ENCODE measurements at places on chromosomes 5 and 9. TPM values are rescaled to one million over a fixed set of nuclear protein-coding genes. Genes with fewer than 3 reads are reported as not detected.

DNA sequence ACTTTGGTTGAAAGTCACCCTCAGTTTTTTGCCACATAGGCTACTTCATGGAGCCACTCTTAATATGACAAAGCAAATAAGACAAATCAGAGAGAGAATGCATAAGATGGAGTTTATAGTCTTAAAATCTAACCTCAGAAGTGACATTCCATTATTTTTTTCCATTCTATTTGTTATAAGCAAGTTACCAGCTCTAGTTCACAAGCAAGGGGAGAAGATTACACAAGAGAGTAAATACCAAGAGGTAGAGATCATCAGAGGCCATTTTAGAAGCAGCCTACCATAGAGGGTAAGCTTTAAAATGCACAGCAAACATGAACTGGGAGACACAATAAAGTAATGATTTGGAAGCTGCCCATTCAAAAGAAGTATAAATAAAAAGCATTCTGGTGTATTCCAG is 651.3 kb upstream of the MEF2C start:
- DNase-seq: no peak

Gene MUSK
- 1.4 TPM for total RNA-seq

Gene POLK
- 27.5 TPM for total RNA-seq

- no peak for DNase-seq
Observed at GRCh38 chr9:116713271-116713670, 26.2 kb downstream of the TRIM32 start.

DNA sequence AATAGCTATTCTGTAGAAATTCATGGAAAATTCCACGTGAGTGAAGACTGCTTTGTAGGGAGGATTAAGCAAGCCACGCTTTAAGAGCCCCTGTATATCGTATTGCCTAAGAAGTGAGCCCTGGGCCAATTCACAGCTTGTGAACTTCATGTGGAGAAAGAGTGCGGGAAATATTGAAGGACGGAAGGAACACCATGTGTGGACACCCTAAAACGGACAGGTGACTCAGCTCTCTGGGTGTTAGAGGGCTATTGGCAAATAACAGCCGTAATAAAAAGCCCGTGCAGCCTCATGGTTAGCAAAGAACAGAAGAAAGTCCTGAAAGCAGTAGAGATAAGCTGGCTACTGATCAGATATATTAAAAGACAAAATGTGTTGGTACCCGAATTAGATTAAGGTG is 26.4 kb downstream of the ZNF366 start:
- DNase-seq: no peak

- no peak for DNase-seq
Observed at GRCh38 chr9:38294220-38294960, 98.1 kb upstream of the ALDH1B1 start.

Gene SRA1
- total RNA-seq: 20.4 TPM

- no peak for DNase-seq
Observed at GRCh38 chr9:93168581-93168980, 15.4 kb upstream of the WNK2 start.

DNA sequence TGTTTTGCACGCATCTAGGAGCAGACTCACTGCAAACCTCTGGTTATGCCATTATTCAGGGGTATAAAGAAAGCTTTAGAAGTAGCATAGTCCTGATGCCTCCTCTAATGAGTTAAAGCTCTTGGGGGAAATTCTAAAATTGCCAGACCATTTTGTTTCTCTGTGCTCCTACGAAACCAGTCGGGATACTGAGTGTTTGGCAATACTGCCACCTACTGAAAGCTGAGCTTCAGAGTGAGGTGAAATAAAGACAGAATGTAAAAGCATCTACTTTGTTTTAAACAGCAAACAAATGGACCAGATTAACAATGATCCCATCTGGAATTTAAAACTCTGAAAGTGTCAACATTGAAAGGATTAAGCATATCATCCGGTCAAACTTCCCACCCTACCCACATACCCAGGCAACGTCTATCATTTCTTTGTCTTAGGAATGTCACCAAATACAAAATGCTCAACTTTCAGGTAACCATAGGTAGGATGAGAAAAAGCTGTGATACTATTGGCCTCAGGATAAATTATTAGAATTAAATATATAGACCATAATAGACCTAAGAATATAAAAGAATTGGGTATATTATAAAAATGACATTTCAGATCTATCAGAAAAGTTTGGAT is 77.8 kb upstream of the SHISAL2B start:
- no peak for DNase-seq

- DNase-seq: no peak
Observed at GRCh38 chr9:2859776-2860379, 16.0 kb upstream of the PUM3 start.

DNA sequence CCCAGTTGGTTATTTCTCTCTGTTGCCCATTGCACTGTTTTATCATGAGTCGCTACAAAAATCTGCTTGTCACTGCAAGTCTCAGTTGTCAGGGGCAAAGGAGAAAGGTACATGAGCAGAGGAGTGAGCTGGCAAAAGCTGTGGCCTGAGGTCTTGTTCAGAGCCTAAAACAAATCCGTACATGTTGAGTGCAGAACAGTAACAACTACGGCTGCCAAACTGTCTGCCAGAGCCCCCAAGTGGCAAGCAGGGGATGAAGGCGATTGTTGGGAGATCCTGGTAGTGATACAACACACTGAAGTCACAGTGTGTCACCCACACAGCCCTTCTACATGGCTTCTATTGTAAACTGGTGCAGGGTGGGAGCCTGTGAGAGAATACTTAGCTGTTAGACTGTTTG is 50.9 kb downstream of the BRINP1 start:
- no peak for DNase-seq

GRCh38 chr5:93161661-93162654 is 419.1 kb downstream of the NR2F1-AS1 start:
- DNase-seq: no peak

Gene CLIC3
- 94.8 TPM for total RNA-seq

DNA sequence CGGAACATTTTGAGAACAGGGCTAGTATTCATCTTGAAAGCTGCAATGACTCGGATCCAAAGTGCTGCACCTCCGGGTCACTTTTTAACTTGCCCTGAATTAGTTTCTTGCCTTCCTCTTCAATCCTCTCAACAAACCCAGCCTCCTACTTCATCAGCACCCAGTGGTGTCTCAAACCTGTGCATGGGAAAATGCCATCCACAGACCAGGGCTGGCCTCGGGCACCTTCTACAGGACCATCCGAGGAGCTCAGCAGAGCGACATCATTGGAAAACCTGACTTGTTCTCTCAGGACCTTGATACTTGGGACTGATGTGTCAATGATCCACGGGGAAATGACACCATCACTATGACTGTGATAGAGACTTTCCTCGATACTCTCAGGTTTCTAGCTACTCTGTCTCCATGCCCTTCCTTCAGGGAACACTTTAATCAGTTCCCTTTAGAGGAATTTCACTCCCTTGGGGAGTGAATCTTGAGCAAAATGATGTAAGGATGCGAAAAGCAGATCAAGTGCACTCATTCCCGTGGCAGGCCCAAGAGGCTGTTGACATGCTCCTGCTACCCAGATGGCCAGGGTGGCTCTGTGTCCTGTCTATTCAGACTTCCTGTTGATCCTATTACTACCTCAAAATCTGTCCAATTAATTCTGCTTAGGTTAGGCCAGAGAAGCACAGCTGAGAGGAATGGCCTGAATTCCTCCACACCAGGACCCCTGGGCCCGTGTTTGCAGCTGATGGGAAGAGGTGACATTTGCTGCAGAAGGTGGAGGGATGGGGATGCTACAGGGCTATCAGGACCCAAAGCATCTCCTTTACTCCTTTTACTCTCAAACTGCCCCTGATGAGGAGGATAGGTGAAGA is 96.5 kb upstream of the SLC25A48 start:
- no peak for DNase-seq

DNA sequence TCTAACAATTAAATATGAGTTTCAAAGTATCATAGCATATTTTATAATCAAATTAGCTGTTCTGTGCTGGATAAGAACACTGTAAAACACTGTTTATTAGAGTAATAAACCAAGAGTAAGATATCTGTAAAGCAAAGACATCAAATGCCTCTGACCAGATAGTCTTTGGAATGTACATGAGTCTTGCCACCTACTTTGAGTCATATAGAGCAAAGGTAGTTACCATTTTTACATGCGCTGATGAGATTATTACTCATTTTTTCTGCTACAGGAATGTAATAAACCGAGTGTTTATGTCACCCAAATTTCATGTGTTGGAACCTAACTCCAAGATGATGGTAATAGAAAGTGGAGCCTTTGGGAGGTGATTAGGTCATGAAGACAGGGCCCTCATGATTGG is 654.5 kb downstream of the CETN3 start:
- no peak for DNase-seq
